ENCODE measurements at places on chromosomes 2 and 18.

DNA sequence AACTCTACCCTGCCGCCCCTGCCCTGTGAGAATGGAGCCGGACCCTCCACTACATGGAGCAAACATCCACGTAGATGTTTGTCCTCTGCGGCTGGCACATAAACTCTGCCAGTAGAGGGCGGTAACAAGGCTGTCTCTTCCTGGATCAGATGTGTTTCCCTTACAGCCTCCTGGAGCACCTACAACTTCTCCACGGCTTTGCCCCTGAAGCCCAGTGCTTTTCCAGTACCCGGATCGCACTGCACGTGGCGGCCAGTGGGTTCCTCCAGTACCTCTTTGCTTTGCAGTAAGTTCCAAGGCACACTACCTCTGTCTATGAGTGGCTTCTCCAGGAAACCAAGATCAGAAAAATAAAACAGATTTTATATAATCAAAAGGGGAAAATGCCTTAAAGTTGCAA, 651.3 kb downstream of the DCDC2C start:
- DNase-seq: no peak

DNA sequence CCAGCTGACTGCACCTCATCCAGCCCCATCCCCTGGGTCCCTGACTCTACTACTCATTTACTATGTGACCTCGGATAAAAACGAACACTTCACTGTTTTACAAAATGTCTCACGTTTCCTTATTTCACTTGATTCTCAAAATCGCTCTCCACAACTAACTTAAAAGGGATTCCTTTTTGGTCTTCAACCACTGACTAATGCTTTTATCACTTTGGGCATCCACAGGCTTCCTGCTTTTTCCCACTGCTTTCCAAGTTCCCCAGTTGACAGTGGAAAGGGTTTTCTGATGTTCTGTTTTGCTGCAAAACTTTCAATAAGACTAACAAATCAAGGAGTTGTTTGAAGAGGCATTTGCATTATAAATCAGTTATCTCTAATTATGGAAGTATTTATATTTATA, 24.1 kb downstream of the EIF2AK3 start:
- DNase-seq: peak; percentile 44

- DNase-seq: peak; percentile 7
Observed at GRCh38 chr2:179861027-179861415, 391 bp downstream of the ZNF385B start.

DNA sequence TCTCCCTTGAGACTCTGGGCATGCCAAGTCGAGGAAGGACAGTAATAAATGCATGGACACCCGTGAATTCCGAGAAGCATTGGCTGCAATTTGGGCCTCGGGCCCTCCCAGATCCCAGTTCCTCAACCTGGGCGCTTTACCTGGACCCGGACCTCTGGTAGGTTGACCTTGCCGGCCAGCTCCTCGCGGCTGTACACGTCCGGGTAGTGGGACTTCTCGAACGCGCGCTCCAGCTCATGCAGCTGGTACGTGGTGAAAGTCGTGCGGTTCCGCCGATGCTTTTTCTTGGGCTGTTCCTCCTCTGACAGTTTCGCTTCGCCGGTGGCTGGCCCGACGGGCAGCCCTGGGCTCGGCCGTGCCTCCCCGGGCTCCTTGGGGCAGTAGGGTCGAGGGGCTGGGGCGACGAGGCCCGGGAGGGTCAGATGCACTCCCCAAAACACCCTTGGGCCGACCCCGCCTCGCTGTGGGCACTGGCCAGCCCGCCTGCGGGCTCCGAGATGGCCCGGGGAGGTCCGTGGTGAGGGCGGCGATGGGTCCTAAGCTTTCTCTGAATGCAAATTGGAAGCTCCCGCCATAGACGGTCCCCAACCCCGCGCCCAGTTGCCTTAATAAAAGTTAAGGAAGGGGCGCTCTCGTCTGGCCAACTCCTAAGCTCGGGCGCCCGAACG, 899 bp downstream of the RAX start:
- no peak for DNase-seq

- no peak for DNase-seq
Observed at GRCh38 chr2:121372721-121373353, 87.8 kb upstream of the TFCP2L1 start.

- no peak for DNase-seq
Observed at GRCh38 chr2:45614871-45615415, 3.9 kb upstream of the SRBD1 start.

- DNase-seq: peak; percentile 49
Observed at GRCh38 chr2:147161746-147162145, 683.1 kb upstream of the ACVR2A start.

- DNase-seq: peak; percentile 57
Observed at GRCh38 chr2:220533485-220533884, 906.1 kb downstream of the SLC4A3 start.

DNA sequence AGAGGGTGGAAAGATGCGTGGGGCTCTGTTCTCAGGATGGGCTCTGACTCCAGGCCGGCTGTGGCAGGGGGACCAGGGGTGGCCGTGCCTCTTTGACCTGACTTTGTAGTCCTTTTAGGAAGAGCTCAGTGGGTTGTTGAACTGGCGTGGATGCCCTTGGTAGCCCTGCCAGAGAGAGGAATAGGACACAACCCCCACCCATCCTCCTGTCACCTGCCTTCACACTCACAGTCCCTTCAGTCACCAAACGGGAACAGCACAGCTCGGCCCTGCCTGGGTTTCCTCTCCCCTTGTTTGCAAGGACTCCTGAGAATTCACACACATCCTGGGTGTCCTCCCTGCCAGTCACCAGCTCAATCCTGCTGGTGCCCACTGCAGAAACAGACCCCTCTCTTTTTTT, 20.1 kb upstream of the MRPL33 start:
- DNase-seq: no peak

- no peak for DNase-seq
Observed at GRCh38 chr2:67994716-67995115, 68.1 kb downstream of the C1D start.

DNA sequence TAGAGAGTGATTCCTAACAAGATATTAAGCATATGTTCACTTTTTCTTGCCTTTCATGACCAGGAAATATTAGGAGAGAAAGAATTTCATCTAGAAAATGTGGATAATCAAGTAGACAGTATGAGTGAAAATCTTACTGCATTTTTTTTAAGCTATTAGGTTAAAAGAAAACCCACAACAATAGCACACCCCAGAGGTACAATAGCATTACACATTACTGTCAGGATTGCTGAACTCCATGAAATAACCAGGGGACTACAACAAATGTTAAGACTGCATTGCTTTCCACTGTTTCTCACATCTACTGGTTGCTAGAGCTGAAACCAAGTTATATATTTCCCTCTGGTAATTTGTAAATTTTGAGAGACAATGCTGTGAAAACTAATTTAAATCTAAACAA, 33.7 kb downstream of the KLF7 start:
- no peak for DNase-seq

DNA sequence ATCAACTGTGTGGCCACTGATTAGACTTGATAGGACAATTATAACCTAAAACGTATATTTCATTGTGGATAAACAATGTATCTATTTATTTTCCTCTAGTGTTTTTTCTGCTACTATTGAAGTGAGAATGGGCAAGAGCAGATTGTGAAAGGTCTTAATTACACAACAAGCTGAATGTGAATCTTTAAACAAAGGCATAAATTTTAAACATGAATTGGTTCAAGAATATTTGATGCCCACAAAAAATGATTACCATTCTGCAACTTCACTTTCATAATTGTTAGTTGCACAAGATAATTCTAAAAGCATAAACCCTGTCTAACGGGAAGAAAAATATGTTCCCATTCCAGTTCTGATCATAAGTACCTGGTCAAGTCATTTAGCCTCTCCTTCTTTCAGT, 285.6 kb downstream of the GULP1 start:
- no peak for DNase-seq

- DNase-seq: no peak
Observed at GRCh38 chr18:9850309-9850708, 35.5 kb upstream of the TXNDC2 start.

- peak; percentile 16 for DNase-seq
Observed at GRCh38 chr2:68318914-68319397, 793 bp downstream of the CNRIP1 start.

- DNase-seq: no peak
Observed at GRCh38 chr2:121368836-121369235, 83.8 kb upstream of the TFCP2L1 start.

DNA sequence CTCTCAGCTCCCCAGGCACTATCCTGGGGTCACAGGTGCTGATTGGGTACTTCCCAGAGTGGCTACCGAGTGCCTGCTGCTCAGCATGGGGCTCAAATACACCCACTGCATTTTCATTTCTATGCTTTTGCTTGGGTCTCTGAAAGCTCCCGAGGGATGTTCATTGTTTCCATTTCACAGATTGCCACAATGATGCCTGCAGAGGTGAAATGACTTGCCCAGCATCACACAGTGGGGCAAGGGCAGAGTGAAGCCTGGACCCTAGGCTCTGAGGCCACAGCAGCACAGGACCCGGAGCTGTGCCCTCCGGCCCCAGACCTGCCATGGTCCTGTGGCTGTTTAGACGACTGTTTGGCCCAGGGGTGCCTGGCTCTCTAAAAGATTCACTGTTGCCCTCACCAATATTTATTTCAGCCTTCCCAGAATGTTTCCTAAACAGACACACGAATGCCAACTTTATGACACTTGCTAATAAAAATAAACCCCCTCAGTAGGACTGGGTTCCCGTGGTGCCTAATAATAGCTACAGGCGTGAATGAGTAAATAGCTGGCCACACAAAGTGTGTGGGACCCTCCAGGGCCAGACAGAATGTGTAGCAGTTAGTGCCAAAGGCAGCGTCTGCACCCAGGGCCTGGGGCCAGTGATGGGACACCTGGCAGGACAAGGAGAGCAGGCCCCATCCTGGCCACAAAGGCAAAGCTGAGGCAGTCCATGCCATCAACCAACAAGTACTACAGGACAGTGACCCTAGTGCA, 11.5 kb upstream of the ST8SIA5 start:
- DNase-seq: no peak

- no peak for DNase-seq
Observed at GRCh38 chr2:23379220-23379695, 5.7 kb upstream of the KLHL29 start.

- DNase-seq: no peak
Observed at GRCh38 chr2:19219060-19219459, 139.4 kb downstream of the OSR1 start.

DNA sequence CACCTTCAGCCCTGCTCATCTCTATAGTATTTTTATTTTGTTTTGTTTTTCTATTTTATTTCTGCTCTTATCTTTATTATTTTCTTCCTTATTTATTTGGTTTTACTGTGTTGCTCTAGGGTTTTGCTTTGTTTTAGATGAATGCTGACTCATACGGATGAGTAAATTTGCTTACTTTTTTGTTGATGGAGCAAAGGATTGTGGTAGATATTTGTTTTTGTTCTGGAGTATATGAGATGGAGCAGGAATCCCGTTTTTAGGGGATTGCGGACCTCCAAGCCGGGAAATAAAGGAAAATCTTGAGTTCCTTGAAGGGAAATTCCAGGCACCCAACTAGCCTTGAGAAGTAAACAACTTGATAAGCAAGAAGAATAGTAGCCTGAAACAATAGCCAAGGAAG, 15.3 kb upstream of the COLEC12 start:
- DNase-seq: no peak

DNA sequence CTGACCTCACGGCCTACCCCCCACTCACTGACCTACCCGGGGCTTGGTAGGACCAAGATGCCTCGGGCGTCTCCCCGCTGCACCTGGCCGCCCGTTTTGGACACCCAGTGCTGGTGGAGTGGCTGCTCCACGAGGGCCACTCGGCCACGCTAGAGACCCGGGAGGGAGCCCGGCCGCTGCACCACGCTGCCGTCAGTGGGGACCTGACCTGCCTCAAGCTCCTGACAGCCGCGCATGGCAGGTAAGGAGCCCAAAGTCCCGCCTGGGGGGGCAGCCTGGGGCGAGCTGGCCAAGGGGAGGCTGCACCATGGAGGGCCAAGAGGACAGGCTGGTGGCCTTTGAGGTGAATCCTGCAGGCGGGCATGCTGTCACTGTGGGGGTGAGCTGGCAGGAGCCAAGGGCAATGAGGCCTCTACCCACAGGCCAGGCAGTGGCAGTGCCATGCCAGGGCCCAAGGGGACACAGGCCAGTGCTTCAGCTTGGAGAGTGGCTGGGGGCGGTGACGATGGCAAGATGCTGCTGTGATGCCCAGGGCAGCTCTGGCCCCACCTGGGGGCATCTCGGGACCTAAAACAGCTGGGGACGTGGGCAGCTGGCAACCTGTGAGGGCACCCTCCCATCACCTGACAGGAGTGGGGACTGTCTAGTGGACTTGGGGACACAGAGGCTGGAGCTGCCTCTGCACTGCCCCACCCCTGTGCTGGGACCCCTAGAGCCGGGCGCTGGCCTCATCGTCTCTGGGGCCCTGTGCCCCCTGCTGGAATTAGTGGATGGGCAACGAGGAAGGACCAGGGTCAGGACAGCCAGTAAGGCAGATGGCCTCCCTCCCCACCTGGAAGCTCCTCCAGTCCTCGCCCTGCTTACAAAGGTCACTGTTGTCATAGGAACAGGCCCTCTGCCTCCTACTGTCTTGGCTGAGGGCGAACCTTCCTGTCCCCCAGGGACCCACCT, 2.0 kb downstream of the ESPNL start:
- DNase-seq: no peak

GRCh38 chr2:98084151-98084868, 2.7 kb upstream of the VWA3B start:
- DNase-seq: no peak

GRCh38 chr2:219644801-219645480, 17.5 kb downstream of the SLC4A3 start:
- no peak for DNase-seq

DNA sequence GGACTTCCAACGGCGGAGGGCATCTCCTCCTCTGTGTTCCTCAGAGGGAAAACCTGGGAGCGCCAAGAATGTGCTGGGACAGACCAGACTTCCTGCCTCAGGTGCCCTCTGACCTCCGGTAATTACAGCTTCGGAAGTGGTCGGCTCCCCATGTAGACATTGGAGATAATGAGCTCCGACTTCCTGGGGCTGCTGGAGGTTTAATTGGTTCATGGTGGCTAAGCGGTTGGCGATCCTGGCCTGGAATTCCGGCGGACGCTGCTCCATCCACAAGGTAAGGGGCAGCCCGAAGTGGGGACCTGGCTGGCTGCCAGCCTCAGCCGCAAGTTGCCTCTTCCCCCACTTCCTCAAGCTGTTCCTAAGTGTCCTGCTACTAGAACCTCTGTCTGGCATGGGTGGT, 83.2 kb upstream of the EPC2 start:
- DNase-seq: no peak

- DNase-seq: no peak
Observed at GRCh38 chr18:33556846-33557245, 21.2 kb upstream of the ASXL3 start.

All from fibroblast of mammary gland (primary cell).